ENCODE measurements at places on chromosomes 3 and 15.

GRCh38 chr15:27965546-27965945 lies 133.6 kb downstream of the OCA2 start:
- no peak for DNase-seq

DNA sequence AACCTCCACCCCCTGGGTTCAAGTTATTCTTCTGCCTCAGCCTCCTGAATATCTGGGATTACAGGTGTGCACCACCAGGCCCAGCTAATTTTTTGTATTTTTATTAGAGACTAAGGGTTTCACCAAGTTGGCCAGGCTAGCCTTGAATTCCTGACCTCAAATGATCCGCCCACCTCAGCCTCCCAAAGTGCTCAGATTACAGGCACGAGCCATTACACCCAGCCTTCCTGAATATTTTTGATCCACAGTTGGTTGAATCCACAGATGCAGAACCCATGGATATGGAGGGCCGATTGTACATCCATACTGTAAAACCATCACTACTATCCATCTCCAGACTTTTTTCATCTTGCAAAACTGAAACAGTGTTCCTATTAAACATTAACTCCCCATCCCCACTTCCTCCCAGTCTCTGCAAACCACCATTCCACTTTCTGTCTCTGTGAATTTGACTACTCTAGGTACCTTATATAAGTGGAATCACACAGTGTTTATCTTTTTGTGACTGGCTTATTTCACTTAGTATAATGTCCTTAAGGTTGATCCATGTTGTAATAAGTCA lies 8.2 kb upstream of the TMEM62 start:
- no peak for DNase-seq

DNA sequence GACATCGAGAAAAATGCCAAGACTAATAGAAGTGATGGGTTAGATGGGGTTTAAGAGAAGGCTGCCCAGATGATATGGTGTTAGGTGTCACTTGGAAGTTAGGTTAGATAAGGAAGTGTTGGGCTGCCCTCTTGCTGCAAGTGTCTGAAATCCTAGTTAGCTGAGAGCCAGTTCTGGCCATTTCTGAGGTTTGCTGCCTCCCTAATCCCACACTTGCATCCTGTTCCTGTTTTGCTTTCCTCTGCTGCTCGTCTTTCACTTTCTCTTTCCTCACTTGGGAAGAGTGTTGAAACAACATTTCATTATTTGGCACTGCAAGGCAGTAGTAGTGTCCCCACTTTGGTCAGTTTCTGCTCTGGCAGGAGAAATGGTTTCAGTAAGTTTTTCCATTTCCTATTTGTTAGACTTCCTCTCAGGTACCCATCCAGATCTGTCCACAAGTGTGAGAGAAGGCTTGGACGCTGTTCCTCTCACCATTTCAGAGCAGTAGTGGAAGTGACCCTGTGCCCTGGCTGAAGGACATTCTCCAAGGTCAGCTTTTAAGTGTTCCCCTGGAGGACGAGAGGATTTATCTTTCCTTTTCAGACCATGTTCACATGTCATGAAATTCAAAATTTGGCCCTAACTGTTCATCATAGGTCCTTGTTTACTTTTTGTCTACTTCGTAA lies 93.3 kb downstream of the ADAMTSL3 start:
- DNase-seq: no peak

DNA sequence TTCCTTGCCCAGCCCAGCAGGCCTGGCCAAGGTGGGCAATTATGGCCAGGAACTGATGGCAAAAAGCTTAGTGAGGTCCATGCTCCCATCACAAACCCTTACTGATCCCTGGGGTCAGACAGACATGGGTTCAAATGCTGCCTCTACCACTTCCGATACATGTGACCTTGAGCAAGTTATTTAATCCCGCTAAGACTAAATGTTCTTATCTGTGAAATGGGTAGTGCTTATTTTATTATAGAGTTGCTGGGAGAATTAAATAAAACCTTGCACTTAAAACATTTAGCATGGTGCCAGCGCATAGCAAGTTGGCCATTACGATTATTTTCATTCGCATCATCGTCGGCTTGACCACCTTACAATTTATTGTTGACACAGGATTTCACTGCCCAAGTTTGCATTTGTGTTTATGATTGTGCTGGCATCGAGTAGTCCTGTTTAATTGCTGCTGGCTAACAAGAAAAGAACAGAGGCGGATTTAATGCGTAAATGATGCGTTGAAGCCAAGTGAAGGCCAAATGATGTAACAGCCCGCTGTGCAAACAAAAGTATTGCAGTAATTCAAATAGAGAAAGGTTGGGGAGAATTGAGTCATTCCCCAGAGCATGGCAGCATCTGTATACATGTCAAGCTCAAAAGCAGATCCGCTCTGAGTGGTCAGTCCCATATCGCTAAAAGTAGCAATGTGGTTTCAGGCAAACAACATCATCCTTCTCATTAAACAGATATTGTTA lies 7.3 kb upstream of the FURIN start:
- DNase-seq: no peak

DNA sequence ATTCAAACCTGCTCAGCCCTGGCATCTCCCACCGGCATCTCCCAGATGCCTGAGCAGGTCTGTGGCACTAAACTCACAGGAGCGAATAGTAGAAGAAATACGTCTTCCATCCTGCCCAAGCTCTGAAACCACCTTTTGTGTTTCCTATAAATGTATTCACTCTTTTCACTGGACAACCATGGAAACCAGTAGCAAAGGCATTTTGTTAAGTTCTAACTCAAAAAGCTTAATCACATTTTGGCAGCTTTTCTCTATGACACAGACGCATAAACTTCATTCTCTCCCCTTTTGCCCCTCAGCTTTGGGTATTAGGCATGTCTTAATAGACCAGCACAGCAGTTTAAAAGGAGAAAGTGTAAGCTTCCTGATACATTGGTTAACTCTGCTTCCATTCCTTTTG lies 24.5 kb upstream of the ARNT2 start:
- no peak for DNase-seq

DNA sequence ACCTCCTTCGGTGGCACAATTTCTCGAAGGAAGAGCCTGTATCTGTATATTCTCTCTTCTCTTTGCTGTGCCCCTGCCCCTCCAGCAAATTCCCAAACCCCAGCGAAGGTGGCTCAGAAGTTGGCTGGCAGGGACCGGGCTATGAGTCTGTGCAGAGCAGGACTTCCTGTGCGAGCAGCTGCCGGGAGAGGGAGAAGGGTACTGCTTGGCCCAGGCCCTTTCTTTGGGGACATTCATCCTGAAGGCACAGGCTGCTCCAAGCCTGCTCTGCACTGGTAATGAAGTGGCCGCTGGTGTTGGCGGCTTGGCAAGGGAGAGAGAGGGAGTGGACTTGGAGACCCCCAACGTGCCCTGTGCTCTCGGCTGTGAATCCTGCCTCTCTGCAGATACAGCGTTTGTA lies 1.5 kb downstream of the SLC6A11 start:
- DNase-seq: no peak

DNA sequence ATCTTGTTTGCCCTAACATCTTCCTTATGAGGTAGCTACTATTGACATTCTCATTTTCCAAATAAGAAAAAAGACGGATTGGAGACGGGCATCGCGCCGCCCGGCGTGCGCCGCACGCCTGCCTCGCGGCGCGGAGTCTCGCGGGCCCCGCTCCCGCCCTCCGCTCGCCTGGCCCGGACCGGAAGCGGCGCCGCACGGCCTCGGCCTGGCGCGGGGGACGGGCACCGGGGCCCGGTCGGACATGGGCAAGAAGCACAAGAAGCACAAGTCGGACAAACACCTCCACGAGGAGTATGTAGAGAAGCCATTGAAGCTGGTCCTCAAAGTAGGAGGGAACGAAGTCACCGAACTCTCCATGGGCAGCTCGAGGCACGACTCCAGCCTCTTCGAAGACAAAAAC lies 112.0 kb downstream of the IL12A start:
- no peak for DNase-seq

DNA sequence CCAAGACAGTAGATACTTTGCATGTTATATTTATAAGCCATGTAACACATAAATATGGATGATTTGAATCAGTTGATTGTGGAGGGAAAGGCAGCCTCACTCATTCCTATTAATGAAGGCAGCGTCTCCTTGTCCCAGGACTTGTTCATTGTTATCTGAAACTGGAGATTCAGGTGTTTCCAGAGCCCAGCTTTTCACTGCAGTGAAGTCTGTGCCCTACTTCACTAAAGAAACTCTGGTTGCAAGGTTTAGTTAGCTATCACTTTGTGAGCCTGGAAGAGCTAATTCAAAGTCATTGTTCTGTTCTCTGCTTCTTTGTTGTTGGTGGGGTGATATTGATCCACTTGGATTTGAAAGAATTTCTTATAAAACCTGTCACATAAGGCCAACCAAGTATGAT lies 9.8 kb downstream of the NR2C2 start:
- DNase-seq: no peak

GRCh38 chr3:99466331-99466730 lies 172.1 kb upstream of the COL8A1 start:
- DNase-seq: no peak

DNA sequence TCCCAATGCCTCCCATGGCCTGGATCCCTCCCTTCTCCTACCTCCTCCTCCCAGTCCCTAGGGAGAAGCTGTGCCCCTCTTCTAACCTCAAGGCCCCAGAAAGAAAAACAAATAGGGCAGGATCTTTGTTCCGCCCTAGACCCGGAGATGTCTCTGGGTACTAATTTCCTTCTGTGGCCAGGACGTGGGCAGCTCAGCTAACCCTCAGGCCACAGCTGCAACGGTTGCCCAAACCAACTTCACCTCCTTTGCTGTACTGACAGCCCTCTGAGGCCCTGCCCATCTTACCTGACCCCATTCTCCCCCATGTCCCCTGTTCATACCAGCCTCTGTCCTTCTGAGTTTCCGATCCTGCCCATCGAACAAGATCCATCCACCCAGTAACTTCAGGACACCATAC lies 70.7 kb downstream of the SRGAP3 start:
- DNase-seq: no peak

GRCh38 chr15:39456582-39457330 lies 124.1 kb upstream of the THBS1 start:
- no peak for DNase-seq

DNA sequence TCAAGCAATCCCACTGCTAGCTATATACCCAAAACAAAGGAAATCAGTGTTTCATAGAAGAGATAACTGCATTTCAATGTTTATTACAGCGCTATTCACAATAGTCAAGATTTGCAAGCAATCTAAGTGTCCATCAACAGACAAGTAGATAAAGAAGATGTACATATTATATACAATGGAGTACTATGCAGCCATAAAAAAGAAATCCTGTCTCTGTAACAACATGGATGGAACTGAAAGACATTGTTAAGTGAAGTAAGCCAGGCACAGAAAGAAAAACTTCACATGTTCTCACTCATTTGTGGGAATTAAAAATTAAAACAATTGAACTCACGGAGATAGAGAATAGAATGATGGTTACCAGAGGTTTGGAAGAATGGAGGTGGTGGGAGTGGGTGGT lies 89.2 kb downstream of the LSAMP start:
- no peak for DNase-seq

DNA sequence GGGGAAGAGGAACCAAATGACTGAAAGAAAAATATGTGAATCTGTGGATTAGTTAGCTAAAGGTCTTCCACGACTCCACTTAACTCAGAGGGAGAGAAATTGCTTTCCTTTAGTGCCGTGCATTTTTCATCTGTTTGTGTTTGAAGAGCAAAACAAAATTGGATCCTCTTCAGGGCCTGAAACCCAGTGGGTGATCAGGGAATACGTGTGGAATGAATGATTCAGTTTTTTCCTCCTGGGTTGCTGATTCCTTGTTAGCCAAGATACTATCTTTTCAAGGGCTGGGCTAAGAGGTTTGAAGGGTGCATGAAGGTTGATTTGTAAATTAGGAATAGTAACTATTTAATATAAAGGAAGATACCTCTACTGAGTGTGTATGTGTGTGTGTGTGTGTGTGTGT lies 61.0 kb downstream of the TPRG1 start:
- DNase-seq: no peak

- DNase-seq: no peak
Measured at GRCh38 chr15:69530991-69531664, 78.5 kb downstream of the RPLP1 start.

- no peak for DNase-seq
Measured at GRCh38 chr3:108031895-108032294, 58.9 kb downstream of the CD47 start.

DNA sequence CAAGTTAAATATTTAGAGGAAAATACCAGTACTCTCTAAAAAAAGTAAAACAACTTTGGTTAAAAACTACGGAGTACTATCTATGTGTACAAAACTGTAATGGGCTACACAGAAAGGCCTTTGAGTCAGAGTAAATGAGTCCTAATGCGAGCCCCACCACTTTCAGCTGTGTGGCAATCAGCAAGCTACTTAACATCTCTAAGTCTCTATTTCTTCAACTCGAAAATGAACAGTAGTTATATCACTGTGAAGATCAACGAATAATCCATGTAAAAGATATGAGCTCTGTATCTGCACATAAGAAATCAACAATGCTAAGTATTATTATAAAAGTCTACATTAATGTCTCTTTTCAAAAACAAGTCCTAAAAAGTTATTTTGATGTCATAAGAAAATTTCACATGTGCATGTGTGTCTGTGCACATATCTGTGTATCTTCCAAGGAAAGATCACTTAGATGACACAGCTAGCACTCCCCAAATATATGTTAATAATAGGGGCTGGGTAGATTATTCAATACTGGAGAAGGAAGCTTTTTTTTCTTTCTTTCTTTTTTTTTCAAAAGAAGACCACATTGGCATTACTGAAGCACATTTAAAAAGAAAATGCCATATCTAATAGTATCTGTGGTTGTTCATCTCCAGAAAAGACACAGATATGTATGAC lies 58.8 kb downstream of the TBC1D5 start:
- DNase-seq: no peak

DNA sequence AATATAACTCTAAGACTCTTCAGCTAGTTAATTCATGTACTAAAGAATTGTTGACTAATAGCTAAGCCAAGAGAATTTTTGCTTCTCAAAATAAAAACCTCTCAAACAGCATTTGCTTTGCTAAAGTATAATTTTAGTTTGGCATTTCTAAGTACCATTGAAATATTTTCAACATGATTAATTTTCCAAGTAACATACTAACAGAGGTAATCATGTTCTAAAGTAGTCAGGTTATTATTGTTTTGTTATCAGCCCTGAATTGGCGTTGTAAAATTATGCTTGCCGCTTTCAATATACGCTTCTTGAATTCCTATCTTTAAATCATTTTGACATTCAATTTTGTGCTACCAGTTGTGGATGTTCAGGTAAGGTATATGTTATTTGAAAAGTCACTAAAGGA lies 134.3 kb downstream of the CNTN6 start:
- no peak for DNase-seq

DNA sequence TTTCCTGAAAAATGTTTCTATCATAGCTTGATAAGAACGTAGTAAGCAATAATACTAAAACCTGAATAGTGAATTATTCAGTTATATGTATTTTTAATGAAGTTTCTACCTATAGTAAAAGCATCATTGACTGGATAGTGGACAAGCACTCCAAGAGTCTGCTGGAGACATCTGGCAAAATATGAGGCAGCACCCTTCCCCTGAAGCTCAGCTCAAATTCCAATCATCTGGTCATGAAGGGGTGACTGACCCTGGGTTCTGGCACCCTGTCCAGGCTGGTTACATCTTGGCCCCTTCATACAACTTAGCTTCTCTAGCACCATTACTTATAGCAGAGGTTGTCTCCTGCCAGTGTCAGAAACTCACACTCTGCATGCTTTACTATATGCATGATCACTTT lies 455.4 kb downstream of the RAP2B start:
- DNase-seq: no peak
